ENCODE measurements at places on chromosomes 6 and 20.

DNA sequence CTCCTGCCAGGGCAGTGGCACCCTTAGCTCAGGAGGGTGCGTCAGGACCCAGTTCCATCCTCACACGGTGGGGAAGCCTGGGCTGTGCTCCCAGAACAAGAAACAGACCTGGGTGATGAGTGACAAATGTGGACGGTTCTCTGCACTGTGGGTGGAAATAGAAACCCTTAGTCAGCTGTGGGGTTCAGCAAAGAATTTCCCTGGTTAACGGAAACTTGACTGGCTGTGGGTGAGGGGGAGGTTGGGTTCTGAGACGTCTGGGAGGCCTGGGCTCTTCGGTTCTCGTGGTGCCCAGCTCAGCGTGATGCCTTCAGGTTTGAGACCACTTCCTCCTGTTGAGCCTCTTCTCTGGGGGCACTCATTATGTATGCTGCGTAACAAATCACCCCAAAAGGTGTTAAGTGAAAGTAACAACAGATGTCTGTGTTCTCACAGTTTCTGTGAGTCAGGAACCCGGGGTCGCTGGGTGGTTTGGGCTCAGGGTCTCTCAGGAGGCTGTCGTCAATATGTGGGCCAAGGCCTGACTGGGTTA lies 53.1 kb upstream of the FAM83D start:
- no peak overlapping the region for H3K4me3 ChIP-seq
- H3K27me3 ChIP-seq, result no peaks in the 10 kb centered on the region
- DNase-seq, result no peak
- no peaks in the 10 kb centered on the region for H3K36me3 ChIP-seq

- H3K27me3 ChIP-seq, result no peaks in the 10 kb centered on the region
- DNase-seq, result no peak
- no peaks in the 10 kb centered on the region for H3K4me1 ChIP-seq
- no peaks in the 10 kb centered on the region for H3K36me3 ChIP-seq
- no peak overlapping the region for H3K4me3 ChIP-seq
- H3K27ac ChIP-seq, result no peak overlapping the region
Measured at GRCh38 chr6:9938801-9939200, 476.1 kb downstream of the TFAP2A start.

- peak overlapping the region; percentile 70 for H3K27ac ChIP-seq
- no peaks in the 10 kb centered on the region for H3K27me3 ChIP-seq
- H3K4me1 ChIP-seq, result peaks cover 86% of the 10 kb centered on the region
- no peaks in the 10 kb centered on the region for H3K36me3 ChIP-seq
- no peak overlapping the region for H3K4me3 ChIP-seq
Measured at GRCh38 chr6:7156643-7157278, 49.0 kb downstream of the RREB1 start.

DNA sequence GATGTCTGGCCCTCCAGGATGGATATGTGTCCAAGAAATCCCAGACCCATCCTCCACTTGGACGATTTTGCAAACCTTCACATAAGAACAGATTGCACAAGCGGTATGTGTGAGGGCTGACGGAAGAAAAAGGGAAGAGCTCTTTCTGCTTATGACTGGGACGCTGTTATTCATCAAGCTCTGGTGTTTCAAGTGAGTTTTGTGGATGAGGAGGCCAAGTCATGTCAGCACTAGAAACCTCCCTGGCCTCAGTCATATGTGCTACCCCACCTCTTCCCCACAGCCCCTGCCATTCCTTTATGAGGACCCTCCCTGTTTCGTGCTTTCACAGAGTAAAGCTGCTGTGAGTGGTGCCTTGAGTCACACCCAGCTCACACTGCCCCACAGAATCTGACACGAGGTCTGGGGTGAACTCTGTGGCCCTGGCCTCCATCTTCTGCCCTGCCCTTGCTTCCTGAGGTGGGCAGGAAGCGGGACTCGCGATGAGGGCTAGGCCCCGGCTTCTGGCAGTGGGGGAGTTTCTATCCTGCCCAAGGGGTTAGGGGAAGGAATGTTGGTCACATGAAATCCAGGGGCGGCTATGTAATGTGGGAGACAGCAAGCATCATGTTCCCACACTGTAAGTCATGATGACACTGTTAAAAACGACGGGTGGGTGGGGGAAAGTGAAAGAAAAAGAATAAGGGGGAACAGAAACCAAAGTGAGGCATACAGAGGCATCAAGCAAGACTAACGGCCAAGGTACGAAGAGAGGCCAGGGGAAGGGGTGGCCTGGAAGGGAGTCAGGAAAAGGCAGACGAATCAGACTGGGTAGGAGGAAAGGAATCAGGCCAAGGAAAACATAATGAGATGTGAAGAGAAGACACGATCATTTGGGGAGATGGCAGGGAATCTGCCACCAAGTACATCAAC lies 78.1 kb downstream of the PRDM1 start:
- no peak for DNase-seq
- peaks cover 12% of the 10 kb centered on the region for H3K4me1 ChIP-seq
- peak overlapping the region; percentile 17 for H3K4me3 ChIP-seq
- peak overlapping the region; percentile 87 for H3K27ac ChIP-seq

GRCh38 chr6:6588924-6589709 lies 597 bp downstream of the LY86 start:
- no peaks in the 10 kb centered on the region for H3K36me3 ChIP-seq
- no peaks in the 10 kb centered on the region for H3K27me3 ChIP-seq
- DNase-seq, result no peak
- peaks cover 30% of the 10 kb centered on the region for H3K4me1 ChIP-seq
- peak overlapping the region; percentile 37 for H3K4me3 ChIP-seq

GRCh38 chr20:41331731-41332130 lies 8.9 kb upstream of the LPIN3 start:
- H3K27ac ChIP-seq, result no peak overlapping the region
- no peaks in the 10 kb centered on the region for H3K27me3 ChIP-seq

DNA sequence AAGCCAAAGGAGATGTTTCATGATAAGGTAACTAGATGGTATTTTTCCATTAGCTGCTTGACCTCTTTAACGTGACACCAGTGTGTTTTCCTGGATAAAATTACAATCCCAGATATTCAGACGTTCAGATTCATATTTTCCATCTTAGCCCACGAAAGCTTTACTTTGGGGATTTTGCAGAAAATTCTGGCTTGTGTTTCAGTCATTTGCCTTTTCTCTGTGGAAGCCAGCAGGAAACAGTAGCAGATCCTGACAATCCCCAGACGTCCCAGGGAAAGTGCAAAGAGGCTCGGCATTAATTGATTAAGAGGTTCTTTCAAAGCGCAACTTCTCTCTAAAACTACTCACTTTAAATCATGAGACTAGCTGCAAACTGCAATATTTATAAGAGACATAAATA lies 243.6 kb downstream of the UST start:
- H3K27ac ChIP-seq, result no peak overlapping the region
- H3K36me3 ChIP-seq, result no peaks in the 10 kb centered on the region
- DNase-seq, result no peak
- no peaks in the 10 kb centered on the region for H3K27me3 ChIP-seq
- H3K4me1 ChIP-seq, result no peaks in the 10 kb centered on the region
- no peak overlapping the region for H3K4me3 ChIP-seq

DNA sequence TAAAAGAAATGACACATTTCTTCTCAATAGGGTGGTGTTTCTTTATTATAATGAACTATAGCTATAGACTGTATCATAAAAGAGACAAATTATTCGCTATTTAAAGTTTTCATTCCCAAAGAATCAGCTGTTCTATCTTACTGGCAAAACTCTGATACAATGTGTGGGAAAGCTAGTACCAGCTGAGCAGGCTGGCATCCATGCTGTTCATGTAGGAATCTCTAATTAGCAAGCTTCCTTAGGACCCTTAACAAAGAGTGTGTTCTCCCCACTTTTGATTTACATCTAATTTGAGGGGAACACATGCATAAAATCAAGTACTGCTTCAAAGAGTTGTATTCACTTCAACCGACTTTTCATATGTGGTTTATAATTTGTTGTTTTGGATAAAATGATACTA lies 13.2 kb downstream of the STX16 start:
- H3K27me3 ChIP-seq, result no peaks in the 10 kb centered on the region
- H3K36me3 ChIP-seq, result peaks cover 51% of the 10 kb centered on the region
- H3K27ac ChIP-seq, result no peak overlapping the region
- no peak overlapping the region for H3K4me3 ChIP-seq
- DNase-seq, result no peak

DNA sequence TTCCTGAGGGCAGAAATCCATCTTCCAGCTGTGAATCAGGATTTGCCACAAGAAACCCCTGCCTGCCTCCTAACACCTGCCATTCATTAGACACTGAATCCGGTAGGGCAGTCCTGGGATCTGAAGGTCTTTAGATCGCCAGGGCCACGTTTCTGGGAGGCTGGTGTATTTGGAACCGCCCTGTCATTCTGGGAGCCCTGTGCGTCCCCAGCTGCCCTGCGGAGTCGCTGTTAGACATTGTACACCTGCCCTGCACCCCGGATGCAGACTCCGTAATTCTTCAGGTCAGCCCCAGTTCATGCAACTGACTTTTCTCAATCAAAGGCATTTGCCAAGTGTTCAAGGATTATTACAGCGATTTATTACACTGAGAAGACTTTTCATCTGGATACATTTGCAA lies 193.2 kb downstream of the TBC1D7 start:
- H3K27me3 ChIP-seq, result no peaks in the 10 kb centered on the region
- H3K36me3 ChIP-seq, result no peaks in the 10 kb centered on the region
- no peak overlapping the region for H3K4me3 ChIP-seq
- DNase-seq, result no peak
- no peaks in the 10 kb centered on the region for H3K4me1 ChIP-seq

GRCh38 chr6:121639021-121639420 lies 203.6 kb downstream of the GJA1 start:
- no peaks in the 10 kb centered on the region for H3K36me3 ChIP-seq
- no peak overlapping the region for H3K4me3 ChIP-seq
- no peak for DNase-seq

- no peak for DNase-seq
- H3K27ac ChIP-seq, result no peak overlapping the region
Measured at GRCh38 chr20:62486484-62486883, 10.7 kb upstream of the GATA5 start.

- H3K36me3 ChIP-seq, result no peaks in the 10 kb centered on the region
- no peaks in the 10 kb centered on the region for H3K27me3 ChIP-seq
- H3K4me1 ChIP-seq, result peaks cover 45% of the 10 kb centered on the region
- peak overlapping the region; percentile 83 for H3K27ac ChIP-seq
- H3K4me3 ChIP-seq, result peak overlapping the region; percentile 98
Measured at GRCh38 chr20:2873747-2874041, 413 bp downstream of the PTPRA start.

DNA sequence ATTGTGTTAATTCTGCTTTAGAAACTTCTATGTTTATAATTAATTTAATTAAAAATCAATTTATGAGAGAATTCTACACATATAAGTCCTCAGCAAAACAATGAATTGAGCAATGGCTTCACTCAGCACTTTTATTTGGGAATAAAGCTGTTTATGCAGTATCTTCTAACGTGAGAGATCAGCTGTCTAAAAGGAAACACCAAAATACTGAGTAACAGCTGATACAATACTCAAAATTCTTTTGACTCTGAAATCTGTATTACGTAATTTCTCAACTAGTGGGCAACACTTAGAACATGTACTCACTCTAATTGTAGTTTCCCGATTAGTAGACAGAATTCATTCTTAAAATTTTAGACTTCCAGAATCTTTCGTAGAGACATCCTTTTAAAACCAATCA lies 49.8 kb downstream of the MAP3K7 start:
- H3K36me3 ChIP-seq, result peaks cover 50% of the 10 kb centered on the region
- DNase-seq, result no peak
- H3K27me3 ChIP-seq, result no peaks in the 10 kb centered on the region

DNA sequence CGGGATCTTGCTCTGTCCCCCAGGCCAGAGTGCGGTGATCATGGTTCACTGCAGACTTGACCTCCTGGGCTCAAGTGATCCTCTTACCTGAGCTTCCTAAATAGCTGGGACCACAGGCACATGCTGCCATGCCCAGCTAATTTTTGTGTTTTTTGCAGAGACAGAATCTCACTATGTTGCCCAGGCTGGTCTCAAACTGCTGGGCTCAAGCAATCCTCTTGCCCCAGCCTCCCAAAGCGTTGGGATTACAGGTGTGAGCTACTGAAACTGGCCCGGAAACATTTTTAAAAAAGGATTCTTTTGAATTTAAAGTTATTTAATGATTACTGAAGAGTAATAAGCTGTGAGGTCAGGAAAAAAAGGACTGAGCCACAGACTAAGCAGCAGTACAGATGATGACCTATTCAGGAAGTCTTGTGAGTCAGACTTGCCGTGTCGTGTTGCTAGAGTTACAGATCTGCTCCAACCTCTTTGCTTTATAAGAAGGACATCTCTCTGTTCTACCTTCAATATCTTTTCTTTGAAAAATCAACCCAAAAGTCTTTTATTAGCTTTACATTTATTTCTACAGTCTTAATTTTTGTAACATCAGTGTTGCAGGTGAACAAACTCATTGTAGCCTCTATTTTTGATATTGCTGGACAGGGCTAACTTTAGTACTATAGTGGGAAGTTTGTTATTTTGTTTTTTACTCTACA lies 108.7 kb downstream of the NCOA3 start:
- peaks cover 44% of the 10 kb centered on the region for H3K4me1 ChIP-seq
- H3K4me3 ChIP-seq, result no peak overlapping the region
- no peaks in the 10 kb centered on the region for H3K36me3 ChIP-seq

GRCh38 chr6:150380256-150380655 lies 11.4 kb downstream of the IYD start:
- H3K27me3 ChIP-seq, result no peaks in the 10 kb centered on the region
- no peaks in the 10 kb centered on the region for H3K36me3 ChIP-seq
- no peak for DNase-seq
- peaks cover 10% of the 10 kb centered on the region for H3K4me1 ChIP-seq

DNA sequence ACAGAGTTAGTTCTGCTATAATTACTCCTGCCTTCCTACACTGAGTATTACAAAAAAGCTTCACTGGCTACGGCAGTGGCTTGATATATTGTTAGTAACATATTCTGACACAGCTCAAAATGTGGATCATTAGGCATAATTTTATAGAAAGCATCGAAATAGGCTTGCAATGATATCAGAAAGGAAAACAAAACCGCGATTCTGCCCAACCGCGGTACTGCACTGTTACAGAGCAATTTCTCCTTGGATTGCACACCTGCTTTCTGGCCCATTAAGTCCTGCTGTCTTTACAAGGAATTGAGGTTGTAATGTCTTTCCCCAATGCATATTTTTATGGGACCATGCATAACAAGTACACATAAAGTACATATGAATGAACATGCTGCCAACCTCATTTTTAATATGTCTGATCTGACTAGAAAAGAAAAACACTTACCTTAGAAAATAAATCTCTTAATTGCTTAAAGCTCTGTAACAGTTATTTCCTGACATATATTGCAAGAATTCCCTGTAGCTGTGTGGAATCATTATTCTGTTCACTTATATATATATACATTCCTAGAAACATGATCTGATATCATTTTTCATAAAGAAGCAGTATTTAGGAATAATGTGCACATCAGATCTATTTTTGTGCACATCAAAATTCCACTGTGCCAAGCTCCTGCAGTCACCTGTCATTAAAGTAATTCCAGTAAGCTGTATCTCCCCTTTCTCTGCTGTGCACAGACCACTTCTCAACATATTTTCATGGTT lies 763.9 kb downstream of the HACE1 start:
- no peak overlapping the region for H3K4me3 ChIP-seq
- no peaks in the 10 kb centered on the region for H3K4me1 ChIP-seq
- H3K36me3 ChIP-seq, result no peaks in the 10 kb centered on the region
- H3K27ac ChIP-seq, result no peak overlapping the region

GRCh38 chr6:78841111-78841510 lies 26.2 kb upstream of the IRAK1BP1 start:
- H3K4me3 ChIP-seq, result no peak overlapping the region
- H3K27me3 ChIP-seq, result no peaks in the 10 kb centered on the region
- no peaks in the 10 kb centered on the region for H3K36me3 ChIP-seq
- DNase-seq, result no peak
- H3K27ac ChIP-seq, result no peak overlapping the region
- H3K4me1 ChIP-seq, result no peaks in the 10 kb centered on the region
